ENCODE measurements at places on chromosomes 11 and 22.

- DNase-seq, result no peak
Measured at GRCh38 chr22:44112191-44112590, 68.5 kb upstream of the PARVG start.

GRCh38 chr11:461626-462025 lies 11.5 kb downstream of the PTDSS2 start:
- no peak for DNase-seq

DNA sequence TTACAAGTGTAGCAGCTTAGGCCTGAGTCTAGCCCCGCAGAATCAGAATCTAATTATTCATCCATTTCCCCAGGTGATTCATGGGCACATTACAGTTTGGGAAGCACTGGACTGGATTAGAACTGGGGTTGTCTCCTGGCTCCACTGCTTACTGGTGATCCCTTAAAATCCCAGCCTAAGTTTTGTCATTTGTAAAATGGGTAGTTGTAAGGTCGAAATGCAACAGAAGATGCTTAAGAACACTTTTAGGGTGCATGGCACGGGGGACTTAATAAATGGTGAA lies 1.3 kb downstream of the STX3 start:
- peak; percentile 45 for DNase-seq

- DNase-seq, result no peak
Measured at GRCh38 chr11:64482588-64482987, 108.4 kb upstream of the SLC22A12 start.

GRCh38 chr11:60316317-60316716 lies 10.7 kb upstream of the MS4A6E start:
- no peak for DNase-seq
